ENCODE measurements at places on chromosomes 13 and 19.

DNA sequence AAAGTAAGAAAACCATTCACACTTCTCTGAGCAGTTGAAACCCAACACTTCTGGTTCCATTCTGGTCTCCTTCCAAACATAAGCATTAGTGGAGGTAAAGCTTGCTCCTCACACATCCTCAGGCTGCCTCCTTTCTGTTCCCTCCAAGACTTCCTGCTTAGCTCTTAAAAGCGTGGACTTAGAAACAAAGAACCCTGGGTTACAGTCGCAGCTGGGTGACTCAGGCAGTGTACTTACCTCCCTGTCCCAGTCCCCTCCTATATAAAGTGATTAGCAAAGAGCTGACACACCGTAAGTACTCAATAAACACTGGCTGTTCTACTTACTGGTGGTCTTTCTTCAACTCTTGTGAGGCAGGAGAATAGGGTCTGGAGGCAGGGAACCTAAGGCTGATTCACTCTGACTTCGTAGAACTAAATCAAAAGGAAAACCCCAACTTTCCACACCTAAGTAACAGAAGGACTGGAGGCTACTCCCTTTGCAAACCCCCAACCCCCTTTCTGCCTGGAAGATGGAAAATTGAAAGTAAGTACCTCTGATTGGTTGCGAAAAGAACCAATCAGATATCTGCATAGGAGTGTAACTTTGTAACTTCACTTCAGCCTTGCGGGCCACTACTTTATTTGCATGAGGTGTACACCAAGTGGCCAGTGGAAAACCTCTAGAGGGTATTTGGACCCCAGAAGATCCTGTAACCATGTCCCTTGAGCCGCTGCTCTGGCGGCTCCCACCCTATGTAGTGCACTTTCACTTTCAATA is 165.4 kb downstream of the SUCLA2 start:
- no peaks in the 10 kb centered on the region for H3K36me3 ChIP-seq
- no peak for DNase-seq
- no peaks in the 10 kb centered on the region for H3K27me3 ChIP-seq
- H3K4me3 ChIP-seq, result no peak overlapping the region

DNA sequence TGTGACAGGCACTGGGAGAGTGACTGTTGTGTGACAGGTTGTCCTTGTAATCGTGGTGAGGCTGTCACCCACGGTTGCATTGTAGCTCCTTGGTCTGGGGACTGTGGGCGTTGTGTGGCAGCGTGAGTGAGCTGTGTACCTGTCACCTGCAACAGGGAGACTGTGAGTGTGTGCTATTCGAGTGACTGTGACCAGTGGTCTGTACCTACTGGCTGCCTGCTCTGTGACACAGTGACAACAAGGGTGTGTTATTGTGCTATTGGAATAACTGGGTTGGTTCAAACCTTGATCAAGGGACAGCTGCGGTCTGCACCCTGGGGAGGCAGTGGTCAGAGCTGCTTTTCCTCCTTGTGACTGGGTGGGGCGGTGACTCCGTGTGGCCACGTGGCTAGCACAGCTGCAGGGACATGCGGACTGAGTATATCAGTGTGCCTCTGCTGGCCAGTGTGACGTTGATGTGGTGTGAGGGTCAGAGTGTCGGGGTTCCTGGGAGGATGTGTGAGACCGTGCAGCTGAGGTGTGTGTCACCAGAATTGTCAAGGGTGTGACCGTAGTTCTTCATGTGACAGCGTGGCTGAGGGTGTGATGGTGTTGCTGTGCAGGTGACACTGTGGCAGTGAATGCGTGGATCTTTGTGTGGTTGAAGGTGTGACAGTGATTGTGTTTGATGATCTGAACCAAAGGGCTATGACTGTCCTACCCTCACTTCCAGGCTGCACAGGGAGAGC is 10.1 kb upstream of the NFIX start:
- peak; percentile 33 for DNase-seq
- H3K4me1 ChIP-seq, result peaks cover 8% of the 10 kb centered on the region
- H3K4me3 ChIP-seq, result no peak overlapping the region

DNA sequence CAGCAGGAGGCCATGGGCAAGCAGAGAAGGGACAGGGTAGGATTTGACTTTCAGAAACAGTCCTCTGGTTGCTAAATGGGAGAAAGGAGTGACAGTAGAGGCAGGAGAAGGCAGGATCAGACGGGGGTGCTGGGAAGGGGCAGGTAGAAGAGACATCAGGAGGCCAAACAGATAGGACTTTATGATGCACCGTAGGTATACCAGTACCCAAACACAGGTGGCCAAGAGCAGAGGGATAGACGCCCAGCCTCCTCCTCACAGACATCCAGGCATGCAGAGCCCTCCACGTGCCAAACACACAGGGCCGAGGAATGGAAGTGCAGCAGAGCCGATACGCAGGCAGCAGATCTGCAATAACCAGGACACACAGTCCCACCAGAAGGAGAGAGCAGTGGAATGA is 1.3 kb upstream of the AXL start:
- no peak for DNase-seq
- no peak overlapping the region for H3K4me3 ChIP-seq
- peaks cover 36% of the 10 kb centered on the region for H3K27me3 ChIP-seq
- peaks cover 6% of the 10 kb centered on the region for H3K4me1 ChIP-seq
- no peaks in the 10 kb centered on the region for H3K36me3 ChIP-seq
- H3K27ac ChIP-seq, result no peak overlapping the region

- H3K27me3 ChIP-seq, result no peaks in the 10 kb centered on the region
- H3K4me3 ChIP-seq, result no peak overlapping the region
- no peak overlapping the region for H3K27ac ChIP-seq
Observed at GRCh38 chr13:44429311-44429710, 55.7 kb downstream of the SERP2 start.

DNA sequence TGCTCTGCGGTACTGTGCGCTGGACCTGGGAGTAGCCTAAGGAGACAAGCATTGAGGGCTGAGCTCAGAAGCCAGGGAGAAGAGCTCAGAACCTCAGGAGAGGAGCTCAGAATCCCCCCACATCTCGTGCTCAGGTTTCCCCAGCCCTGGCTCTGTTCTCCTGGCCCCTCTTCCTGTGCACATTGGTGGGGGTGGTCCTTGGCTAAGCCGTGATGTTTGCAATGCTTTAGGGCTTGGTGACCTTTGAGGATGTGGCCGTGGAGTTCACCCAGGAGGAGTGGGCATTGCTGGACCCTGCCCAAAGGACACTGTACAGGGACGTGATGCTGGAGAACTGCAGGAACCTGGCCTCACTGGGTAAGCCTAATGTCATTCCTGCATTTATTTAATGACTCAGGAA is 6.6 kb downstream of the ZNF557 start:
- H3K4me1 ChIP-seq, result no peaks in the 10 kb centered on the region
- H3K4me3 ChIP-seq, result no peak overlapping the region
- no peak for DNase-seq
- no peak overlapping the region for H3K27ac ChIP-seq
- peaks cover 85% of the 10 kb centered on the region for H3K36me3 ChIP-seq

- H3K4me3 ChIP-seq, result no peak overlapping the region
- no peaks in the 10 kb centered on the region for H3K27me3 ChIP-seq
- H3K27ac ChIP-seq, result no peak overlapping the region
- no peaks in the 10 kb centered on the region for H3K36me3 ChIP-seq
- no peaks in the 10 kb centered on the region for H3K4me1 ChIP-seq
Observed at GRCh38 chr13:79245937-79246577, 160.0 kb downstream of the RBM26 start.

DNA sequence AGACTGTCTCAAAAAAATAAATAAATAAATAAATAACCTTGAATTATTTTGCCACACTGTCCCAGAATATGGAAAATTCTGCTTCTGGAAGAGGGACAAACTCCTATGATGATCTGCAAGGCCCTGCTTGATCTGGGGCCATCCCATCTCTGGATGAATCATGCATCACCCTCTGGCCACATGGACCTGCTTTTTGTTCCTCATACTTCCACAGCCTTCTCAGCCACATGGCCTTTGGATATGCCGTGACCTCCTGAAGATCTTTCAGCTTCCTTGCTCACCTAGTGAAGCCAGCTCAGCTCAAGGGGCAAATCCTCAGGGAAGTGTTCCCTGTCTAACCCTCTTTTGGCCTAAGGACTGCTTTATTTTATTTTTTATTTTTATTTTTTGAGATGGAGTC is 10.3 kb downstream of the IER2 start:
- peaks cover 61% of the 10 kb centered on the region for H3K4me1 ChIP-seq
- H3K4me3 ChIP-seq, result no peak overlapping the region
- no peak overlapping the region for H3K27ac ChIP-seq
- no peaks in the 10 kb centered on the region for H3K36me3 ChIP-seq

GRCh38 chr13:90443268-90443667 is 904.2 kb upstream of the MIR17HG start:
- no peaks in the 10 kb centered on the region for H3K36me3 ChIP-seq
- H3K4me3 ChIP-seq, result no peak overlapping the region
- no peak overlapping the region for H3K27ac ChIP-seq
- H3K4me1 ChIP-seq, result no peaks in the 10 kb centered on the region
- no peak for DNase-seq

GRCh38 chr13:85261757-85262346 is 537.4 kb downstream of the SLITRK6 start:
- no peak overlapping the region for H3K4me3 ChIP-seq
- H3K27me3 ChIP-seq, result no peaks in the 10 kb centered on the region
- H3K36me3 ChIP-seq, result no peaks in the 10 kb centered on the region

GRCh38 chr19:18796239-18796638 is 5.1 kb upstream of the COMP start:
- no peak overlapping the region for H3K27ac ChIP-seq
- DNase-seq, result no peak
- peaks cover 2% of the 10 kb centered on the region for H3K4me1 ChIP-seq
- H3K4me3 ChIP-seq, result no peak overlapping the region
- H3K36me3 ChIP-seq, result no peaks in the 10 kb centered on the region
- H3K27me3 ChIP-seq, result peaks cover 35% of the 10 kb centered on the region

- DNase-seq, result no peak
- no peaks in the 10 kb centered on the region for H3K27me3 ChIP-seq
- H3K36me3 ChIP-seq, result no peaks in the 10 kb centered on the region
- H3K27ac ChIP-seq, result no peak overlapping the region
- peaks cover 26% of the 10 kb centered on the region for H3K4me1 ChIP-seq
- no peak overlapping the region for H3K4me3 ChIP-seq
Observed at GRCh38 chr19:51456541-51457290, 1.5 kb downstream of the SIGLEC8 start.

DNA sequence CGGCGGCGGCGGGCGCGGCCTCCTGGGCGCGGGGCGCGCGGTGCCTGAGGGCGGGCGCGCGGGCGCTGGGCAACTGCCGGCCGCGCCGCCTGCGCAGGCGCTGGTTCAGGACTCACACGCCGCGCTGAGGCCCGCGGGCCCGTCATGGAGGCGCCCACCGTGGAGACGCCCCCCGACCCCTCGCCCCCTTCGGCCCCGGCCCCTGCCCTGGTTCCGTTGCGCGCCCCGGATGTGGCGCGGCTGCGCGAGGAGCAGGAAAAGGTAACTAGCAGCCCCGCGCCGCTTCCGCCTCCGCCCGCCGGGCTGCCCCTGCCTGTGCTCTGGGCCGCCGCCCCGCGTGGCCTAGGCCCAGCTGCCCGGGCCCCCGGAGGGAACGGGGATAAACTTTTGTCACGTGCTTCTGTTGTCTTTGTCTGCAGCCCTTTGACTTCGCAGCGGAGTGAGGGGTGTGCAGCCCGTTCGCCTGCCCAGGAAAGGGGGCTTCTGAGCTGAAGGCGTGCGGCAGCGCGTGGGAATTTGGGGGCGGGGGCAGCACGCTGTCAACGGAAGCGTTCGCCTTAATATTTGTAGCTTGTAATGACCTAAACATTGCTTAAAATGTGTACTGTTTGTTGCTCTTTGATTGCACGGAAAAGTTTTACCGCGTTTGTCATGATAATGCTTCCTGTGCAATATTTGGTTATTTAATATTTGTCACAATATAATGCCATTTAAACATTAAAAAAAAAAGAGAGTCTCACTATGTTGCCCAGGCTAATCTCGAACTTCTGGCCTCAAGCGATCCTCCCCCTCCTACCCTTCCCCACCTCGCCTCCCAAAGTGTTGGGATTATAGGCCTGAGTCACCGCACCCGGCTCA is 594 bp downstream of the URI1 start:
- H3K27ac ChIP-seq, result peak overlapping the region; percentile 79
- H3K36me3 ChIP-seq, result peaks cover 9% of the 10 kb centered on the region
- no peaks in the 10 kb centered on the region for H3K27me3 ChIP-seq
- peak; percentile 71 for DNase-seq
- peaks cover 21% of the 10 kb centered on the region for H3K4me1 ChIP-seq

DNA sequence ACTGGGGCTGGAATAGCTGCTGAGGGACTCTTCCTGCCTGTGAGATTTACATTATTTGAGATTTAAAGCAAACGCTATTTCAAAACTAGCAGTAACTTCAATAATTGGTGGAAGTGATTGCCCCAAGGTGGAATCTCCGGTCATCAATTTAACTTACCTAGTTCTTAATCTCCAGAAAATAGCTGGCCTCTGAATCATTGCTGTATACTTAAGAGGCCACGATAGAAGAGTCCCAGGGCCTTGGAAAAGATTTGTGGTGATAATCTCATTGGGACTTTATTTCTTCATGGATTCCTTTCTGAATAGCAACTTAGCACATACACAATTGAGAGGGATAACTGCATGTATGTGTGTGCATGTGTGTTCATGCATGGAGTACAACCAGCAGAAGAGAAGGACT is 120.2 kb downstream of the DNAJC15 start:
- no peak for DNase-seq
- no peaks in the 10 kb centered on the region for H3K4me1 ChIP-seq
- H3K36me3 ChIP-seq, result no peaks in the 10 kb centered on the region

- no peaks in the 10 kb centered on the region for H3K27me3 ChIP-seq
- H3K4me3 ChIP-seq, result no peak overlapping the region
- DNase-seq, result no peak
- no peaks in the 10 kb centered on the region for H3K36me3 ChIP-seq
- no peak overlapping the region for H3K27ac ChIP-seq
Observed at GRCh38 chr19:32497391-32497790, 83.6 kb upstream of the PDCD5 start.

DNA sequence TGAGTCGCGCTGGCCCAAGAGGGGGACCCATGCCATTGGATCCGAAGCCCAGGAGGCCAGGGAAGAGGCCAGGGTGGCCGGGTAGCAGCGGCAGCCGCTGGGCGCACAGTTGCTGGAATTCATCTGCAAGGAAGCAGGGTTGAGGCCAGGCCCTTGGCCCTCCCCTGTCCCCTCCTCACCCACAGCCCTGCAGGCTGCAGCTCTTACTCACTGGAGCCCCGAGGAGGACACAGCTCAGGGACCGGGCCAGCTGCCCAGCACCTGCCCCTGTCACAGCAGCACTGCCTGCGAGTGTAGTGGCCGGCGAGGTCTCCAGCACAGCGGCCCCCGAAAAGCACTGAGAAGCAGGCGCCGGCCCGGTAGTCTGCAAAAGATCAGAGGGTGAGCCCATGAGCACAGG is 11.2 kb downstream of the FBN3 start:
- no peaks in the 10 kb centered on the region for H3K4me1 ChIP-seq
- no peak for DNase-seq
- H3K27me3 ChIP-seq, result no peaks in the 10 kb centered on the region
- no peaks in the 10 kb centered on the region for H3K36me3 ChIP-seq

GRCh38 chr13:94342436-94343242 is 136.8 kb downstream of the DCT start:
- H3K4me1 ChIP-seq, result no peaks in the 10 kb centered on the region
- H3K27me3 ChIP-seq, result no peaks in the 10 kb centered on the region
- no peak overlapping the region for H3K27ac ChIP-seq
- H3K36me3 ChIP-seq, result no peaks in the 10 kb centered on the region
- no peak for DNase-seq
